Activated CD4-positive, CD25-positive, alpha-beta regulatory T cell (primary cell): ENCODE measurements at places on chromosomes 2 and 18.

DNA sequence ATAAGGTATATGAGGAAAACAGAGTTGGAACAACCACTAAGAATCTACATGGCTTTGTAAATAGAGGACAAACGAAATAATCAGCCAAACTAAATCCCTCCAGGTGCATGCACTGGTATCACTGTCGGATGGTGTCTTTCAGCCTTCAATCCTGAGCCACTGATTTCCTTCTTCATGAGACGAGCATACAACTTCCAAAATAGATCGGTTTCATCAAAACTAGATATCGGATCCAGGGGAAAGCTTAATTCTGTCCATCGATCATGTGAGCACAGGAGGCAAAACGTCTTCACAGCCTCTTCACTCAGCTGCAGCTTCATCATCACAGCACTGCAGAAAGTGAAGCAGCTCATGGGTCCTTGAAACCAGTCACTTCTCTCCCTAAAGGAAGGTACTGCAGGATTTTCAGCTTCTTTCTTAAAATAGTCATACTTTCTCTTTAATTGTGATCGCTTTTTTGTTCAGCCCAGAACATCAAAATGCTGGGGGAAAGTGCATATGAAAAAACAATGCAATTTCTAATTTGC lies 80.5 kb downstream of the DTNB start:
- no peak for DNase-seq

- DNase-seq, result no peak
Observed at GRCh38 chr2:3420769-3421397, 41.4 kb downstream of the TRAPPC12 start.

DNA sequence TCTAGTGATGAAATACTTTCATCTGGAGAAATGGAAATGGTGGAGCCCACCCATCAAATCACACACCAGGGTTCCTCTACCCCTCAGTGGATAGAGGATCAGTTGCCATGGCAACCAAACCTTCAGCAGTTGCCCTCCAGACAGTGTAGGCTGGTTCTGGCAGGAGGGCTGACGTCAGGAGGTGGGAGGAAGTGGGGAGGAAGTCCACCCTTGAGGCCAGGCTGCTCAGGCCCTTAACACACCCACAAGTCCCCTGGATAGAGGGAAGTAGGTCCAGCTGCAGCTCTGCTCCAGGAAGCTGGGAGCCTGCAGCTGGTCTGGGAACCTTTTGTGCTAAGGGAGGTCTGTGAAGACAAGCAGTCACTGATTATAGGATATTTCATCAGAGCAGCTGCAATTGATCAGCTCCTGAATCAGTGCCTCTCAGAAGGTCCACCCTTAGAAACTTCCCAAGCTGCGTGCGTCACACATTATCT lies 186.6 kb downstream of the MTX2 start:
- DNase-seq, result no peak

- DNase-seq, result no peak
Observed at GRCh38 chr2:217622205-217623060, 380.4 kb downstream of the TNS1 start.

DNA sequence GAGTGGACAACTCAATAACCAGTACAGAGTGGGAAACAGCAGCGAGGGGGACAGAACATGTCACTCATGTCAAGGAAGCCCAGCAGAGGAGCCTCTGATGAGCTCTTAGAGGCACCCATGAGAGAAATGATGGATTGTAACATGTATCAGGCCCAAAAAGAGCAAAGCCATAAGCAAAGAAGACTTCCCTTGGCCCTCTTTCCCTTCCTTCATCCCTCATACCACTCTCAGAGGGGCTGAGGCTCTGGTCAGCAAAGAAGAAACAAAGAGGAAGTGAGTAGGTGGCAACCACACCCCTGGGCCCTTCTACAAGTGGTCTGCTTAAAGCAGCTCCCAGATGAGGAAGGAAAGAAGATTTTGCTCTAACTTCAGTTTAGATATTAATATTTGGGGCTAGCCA lies 112.8 kb downstream of the CDC42EP3 start:
- DNase-seq, result no peak

DNA sequence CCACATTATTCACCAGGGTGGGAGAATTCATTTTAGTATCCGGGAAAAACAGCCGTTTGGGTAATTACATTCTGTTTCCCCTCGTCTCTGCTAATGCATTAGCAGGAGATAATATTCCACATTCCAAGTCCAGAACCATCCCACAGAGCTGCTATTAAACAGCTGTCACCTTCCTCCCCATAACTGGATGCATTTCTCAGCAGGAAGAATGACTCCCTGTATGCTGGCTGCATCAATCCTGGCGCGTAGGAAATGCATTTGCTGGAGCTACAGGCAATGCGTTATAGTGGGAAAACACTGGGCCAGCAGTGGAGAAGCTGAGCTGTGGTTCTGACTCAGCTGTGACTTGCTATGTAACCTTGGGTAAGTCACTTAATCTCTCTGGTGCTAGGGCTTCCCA lies 246.0 kb downstream of the CLIP4 start:
- DNase-seq, result no peak

- no peak for DNase-seq
Observed at GRCh38 chr2:45344502-45344901, 266.6 kb downstream of the SRBD1 start.

DNA sequence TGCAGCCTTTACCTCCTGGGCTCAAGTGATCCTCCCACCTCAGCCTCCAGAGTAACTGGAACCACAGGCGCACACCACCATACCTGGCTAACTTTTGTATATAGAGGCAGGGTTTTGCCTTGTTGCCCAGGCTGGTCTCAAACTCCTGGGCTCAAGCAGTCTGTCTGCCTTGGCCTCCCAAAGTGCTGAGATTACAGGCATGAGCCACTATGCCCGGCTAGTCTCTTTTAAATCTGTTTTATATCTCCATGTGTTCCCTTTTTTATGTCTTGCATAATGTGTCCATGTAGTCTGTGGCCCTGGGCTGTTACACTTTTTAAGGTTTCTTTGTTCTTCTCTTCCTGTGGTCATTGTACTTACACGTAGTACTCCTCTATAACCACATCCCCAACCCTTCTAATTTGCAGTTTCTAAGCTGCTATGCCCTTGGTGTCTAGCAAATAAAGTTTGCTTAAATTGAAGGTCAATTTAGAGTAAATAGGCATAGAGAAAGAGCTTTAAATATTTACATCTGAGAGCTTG lies 168.2 kb downstream of the MCFD2 start:
- no peak for DNase-seq

- no peak for DNase-seq
Observed at GRCh38 chr2:193088026-193088425, 893.3 kb upstream of the TMEFF2 start.

- DNase-seq, result no peak
Observed at GRCh38 chr2:165544897-165545296, 75.4 kb downstream of the CSRNP3 start.

DNA sequence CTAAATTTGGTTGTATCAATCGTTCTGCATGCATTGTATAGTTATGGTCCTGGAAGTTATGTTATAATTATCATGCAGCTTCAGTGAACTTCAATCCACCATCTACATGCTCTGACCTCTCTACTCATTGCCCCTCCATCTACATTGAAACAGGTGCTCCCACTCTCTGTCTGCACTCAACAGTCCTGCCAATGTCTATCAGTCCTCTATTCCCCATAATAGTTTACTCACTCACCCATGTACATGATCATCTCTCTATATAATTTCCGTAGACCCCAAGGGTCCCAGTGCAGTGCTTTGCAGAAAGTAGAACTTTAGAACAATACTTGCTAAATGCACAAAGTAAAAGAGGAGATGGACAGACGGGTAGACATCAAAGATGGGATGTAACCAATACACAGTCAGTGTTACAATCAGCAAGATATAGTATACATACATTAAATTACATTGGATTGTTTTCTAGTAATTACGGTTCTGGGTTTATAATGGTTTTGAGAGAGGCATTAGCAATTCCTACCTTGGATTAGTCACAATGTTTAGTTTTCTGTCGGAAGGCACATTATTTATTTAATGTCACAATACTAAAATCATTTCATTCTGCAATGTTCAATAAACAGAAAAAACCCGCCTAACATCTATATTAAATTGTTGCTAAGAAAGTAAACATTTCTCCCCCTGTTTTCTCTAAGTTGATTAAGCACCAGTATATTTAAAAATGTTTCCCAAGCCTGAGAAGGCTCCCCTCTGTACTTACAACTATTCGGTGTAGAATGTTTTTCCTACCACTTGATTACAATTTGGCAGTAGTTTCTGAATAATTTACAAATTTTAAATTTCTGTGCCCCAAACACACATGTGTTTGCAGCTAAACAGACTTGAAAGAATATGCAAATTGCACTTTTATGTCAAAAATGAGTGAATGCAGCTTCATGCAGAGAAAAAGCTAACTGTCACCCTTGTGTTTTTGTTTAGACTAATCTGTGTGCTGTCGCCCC lies 94.4 kb upstream of the SIX2 start:
- DNase-seq, result no peak

GRCh38 chr2:123928358-123928757 lies 96.7 kb upstream of the CNTNAP5 start:
- no peak for DNase-seq

- no peak for DNase-seq
Observed at GRCh38 chr2:124478761-124479160, 453.7 kb downstream of the CNTNAP5 start.

GRCh38 chr2:230762317-230762896 lies 49.8 kb downstream of the CAB39 start:
- DNase-seq, result no peak

- DNase-seq, result no peak
Observed at GRCh38 chr2:222938327-222938726, 77.5 kb downstream of the ACSL3 start.

DNA sequence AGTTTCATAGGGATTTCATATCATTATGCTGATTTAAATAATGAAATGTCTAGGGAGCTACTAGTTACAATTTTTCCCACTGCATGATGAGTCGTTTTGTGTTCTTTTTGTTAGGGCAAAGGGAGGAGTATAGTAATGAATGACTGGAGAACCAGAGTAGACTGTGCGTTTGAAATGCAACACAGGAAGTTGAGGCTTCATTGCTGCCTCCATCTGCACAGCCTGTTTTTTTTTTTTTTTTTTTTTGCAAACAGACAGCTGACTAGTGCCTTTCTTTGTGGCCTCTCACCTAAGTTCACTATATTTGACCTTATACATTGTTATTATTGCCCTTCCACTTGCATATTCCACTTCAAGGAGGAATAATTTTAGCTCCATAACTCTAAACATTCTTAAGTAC lies 286.7 kb upstream of the LRRTM1 start:
- no peak for DNase-seq

- DNase-seq, result no peak
Observed at GRCh38 chr2:1685957-1686783, 58.1 kb downstream of the PXDN start.

GRCh38 chr2:219569635-219570034 lies 1.7 kb downstream of the OBSL1 start:
- no peak for DNase-seq

DNA sequence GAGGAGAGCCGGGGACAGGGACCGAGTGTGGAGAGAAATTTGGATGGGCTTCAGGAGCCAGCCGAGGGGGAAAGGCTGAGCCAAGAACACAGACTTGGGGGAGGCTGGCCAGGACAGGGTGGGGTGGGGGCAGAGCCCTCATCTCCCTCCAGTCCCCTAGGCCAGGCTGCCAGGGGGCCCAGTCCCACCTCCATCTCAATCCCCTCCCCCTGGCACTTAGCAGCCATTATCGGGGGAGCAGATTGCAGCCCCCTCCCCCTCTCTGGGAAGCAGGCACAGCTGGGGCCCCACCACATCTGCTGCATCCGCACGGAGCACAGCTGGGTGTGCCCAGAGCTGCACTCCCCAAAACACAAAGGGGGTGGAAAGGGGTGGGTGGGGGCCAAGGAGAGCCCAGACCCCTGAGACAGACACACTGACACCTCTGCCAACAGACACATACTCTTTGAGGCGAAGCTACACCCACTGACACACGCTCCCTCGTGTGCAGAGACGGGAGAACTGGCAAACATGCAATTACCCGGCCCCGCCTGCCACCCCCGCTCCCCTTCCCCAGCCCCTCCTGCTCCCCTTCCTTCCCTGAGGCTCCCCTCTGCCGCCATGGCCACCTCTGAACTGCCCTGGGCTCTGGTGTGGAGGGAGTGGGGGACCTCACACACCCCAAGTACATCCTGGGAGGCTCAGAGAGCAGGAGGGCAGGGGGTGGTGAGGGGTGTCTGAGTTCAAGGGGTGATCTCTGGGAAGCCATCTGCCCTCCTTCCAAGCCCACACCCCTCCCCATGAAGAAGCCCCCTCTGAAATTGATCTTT lies 5.1 kb upstream of the ASIC4 start:
- DNase-seq, result no peak

- DNase-seq, result no peak
Observed at GRCh38 chr18:69674292-69674877, 273.3 kb downstream of the CD226 start.

- no peak for DNase-seq
Observed at GRCh38 chr18:27211569-27211968, 26.5 kb upstream of the CHST9 start.

- DNase-seq, result no peak
Observed at GRCh38 chr2:47503481-47504070, 100.6 kb downstream of the MSH2 start.

DNA sequence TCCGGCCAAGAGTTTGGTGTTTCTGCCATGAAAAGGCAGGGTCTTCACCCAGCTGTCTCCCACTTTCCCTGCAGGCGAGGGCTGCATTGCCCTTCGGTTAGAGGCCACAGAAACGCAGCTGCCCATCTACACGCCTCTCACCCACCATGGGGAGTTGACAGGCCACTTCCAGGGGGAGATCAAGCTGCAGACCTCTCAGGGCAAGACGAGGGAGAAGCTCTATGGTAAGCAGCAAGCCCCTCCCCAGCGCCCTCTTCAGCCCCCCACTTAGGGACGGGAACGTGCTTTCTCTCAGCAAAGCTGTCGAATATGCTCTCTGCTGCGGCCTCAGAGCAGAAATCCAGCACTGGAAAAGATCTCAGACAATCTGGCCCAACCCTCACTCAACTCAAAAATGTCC lies 57.7 kb upstream of the ATG16L1 start:
- DNase-seq, result no peak

DNA sequence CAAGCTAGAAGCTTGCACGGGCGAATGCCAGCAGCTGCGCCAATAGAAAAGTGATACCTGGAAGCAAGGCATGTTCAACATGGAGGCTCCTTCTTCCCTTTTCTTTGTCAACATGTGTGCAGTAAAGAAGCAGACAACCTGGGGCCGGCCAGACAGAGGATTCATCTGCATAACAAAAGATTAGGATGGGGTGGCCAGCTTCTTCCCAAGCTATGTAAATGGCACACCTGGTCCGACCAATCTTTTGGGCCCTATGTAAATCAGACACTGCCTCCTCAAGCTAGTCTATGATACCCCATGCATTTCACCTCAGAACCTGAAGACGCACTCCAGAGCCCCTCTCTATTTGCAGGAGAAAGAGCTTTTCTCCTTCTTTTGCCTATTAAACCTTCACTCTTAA lies 66.4 kb upstream of the TGFA start:
- DNase-seq, result no peak

DNA sequence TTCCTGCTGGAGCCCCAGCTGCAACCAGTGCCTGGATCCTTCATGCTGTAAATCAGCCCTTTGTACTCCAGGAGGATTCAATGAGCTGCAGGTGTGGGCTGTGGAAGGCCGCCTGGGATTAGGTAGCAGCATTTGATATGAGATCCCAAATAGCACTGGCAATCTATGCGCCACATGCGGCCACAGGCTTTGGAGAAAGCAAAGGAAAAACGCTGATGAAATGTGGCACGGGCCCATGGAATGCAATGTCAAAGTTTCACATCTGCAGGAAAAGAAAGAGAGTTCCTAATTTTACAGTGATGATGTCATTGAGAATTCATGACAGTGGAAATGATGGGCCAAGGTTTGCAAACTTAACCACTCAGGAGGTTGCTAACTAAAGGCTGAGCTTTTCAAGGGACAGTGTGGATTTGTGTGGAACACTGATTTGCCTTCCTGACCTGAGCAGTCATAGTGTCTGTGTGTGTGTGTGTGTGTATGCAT lies 216.4 kb upstream of the OSR1 start:
- DNase-seq, result no peak

- no peak for DNase-seq
Observed at GRCh38 chr2:98072442-98072841, 14.5 kb upstream of the VWA3B start.
